ENCODE measurements at places on chromosomes 13 and 19.

- no peak for DNase-seq
Measured at GRCh38 chr19:49463960-49464740, 9.9 kb upstream of the FLT3LG start.

- DNase-seq: no peak
Measured at GRCh38 chr19:35521124-35521743, 6.9 kb downstream of the SBSN start.

DNA sequence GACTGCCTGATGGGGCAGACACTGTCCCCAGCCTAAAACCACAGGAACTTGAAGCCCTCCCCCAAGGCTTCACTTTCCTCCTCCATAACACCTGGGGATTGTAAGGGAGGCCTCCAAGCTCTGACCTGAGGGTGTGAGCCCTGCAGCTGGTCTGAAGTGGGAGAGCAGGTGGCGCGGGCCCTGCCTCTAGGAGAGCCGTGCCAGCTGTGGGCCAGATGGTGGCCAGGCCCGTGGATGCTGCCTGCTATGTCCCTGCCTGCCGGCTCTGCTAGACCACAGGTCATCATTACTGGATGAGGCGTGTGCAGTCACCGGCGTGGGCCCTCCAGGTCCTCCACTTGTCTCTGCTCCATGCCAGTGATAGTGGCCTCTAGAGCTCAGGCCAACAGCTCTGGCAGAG lies 3.5 kb upstream of the KLHL26 start:
- DNase-seq: no peak

- peak; percentile 9 for DNase-seq
Measured at GRCh38 chr13:49527123-49527522, 31.4 kb downstream of the PHF11 start.

DNA sequence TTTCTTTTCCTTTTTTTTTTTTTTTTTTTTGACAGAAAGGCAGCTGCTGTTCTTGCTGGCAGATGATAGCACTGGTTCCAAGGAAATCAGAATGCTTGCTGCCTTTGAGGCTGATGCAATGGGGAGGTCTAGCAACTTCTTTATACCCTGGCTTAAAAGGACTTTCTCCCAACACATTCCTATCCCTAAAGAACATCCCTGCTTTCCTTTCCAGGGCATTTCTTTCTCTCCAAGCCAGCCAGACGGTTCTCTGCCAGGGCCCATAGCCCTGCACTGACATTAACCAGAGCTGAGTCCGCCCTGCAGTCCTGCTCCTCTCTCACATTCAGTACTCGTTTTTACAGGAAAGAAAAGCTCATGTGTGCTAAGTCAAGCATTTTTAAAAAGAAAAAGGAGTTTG lies 133.9 kb upstream of the WASF3 start:
- no peak for DNase-seq

DNA sequence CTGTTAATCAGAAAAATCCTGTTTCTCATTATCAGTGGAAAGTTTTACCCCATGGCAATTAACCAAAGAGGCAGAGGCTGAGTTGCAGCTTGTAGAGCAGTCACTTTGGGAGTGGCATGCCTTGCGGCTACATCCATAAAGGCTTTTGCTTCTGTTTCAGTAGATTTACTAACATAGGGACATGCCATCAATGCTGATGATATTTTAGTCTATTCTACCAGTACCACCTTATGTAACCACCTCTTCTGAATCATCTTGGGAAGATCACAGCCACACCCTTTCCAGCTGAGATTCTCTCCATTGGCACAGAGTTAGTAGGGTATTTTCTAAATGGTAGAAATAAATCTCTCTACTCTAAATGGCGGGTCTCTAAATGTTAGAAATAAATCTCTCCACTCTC lies 37.5 kb downstream of the POSTN start:
- no peak for DNase-seq

DNA sequence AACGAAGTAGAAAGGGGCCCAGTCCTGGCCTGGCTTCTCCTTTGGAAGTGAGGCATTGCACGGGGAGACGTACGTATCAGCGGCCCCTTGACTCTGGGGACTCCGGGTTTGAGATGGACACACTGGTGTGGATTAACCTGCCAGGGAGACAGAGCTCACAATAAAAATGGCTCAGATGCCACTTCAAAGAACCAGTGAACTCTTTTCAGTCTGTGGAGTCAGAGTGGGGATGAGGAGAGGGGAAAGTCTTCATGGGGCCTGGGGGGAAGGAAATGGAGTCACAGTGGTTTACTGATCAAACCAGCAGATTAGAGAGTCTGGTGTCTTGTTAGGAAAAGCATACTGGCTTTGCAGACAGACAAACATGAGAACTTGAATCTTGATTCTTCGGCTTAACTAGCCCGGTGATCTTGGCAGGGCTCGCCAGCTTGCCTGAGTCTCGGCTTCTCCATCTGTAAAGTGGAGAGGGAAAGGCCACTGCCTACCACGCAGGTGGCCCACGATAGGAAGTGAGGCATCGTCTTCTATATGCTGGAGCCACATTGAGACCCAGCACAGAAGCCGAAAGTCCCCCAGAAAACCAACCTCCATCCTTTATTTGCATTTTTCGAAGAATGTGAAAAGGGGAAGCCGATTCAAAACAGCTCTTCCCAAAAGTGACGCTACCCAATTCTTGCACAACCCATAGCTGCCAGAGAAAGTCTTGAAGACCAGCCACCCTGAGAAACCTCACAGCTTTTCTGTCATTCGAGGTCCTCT lies at the start of gene FFAR1:
FFAR1 (plus strand) TSS at position 732 of the 759 bp plus-strand sequence. CDS start 3,650 bp downstream, outside the sequence.
- DNase-seq: no peak

DNA sequence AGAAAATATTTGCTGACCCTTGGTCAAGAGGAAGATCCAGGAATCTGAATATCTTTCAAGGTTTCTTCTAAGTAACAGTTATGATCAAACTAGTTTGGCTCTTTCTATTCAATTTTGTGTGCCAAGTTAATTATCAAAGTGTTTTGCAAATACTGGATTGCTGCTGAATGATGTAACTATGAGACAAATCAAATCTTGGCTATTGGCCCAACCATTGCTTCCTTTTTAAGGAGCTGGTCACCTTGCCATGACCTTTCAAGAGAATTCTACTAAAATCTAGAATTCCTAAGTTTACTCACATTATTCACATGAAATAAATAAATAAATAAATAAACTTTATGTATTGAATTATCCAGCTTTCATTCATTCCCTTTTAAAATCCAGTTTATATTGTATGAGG lies 371.8 kb downstream of the SLITRK6 start:
- DNase-seq: no peak

DNA sequence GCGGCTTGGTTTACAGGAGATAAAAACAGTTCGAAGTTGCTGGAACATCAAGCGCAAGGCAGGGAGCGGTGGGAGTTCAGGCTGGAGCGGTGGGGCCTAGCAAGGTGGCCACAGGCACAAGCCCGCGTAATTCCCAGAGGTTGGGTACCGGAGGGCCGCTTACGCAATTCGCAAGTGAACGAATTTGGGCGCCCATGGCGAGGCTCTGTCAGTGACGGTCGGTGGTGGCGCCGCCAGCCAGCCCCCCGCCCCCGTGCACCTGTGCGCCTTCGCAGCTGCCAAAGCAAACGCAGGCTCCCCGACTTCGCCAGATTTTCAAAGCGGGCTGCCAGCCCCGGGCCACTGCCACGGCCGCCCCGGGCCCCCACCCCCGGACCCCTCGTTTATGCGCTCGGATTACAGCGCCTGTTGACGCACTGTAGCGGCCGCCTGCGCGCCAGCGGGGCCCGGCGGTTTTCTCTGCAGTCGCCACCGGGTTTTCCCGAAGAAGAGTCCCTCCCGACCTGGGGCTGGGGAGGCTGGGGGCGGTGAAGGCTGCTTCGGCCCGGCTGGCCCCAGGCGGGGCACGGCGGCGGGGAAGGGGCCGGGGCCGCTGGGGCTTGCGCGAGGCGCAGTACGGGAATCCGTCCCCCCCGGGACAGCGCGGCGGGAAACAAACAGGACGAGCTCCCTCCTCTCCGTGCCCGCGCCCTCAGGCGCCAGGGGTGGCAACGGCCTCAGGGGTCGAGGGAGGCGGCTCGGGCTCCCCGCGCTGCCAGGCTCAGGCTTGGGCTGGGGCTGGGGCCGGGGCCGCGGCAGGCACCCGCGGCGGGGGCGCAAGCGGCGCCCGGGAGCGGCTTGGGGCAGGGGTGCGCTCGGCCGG lies 709 bp downstream of the N4BP2L1 start:
- DNase-seq: peak; percentile 61

- DNase-seq: no peak
Measured at GRCh38 chr13:62375653-62376052, 960.0 kb upstream of the PCDH20 start.

GRCh38 chr13:32165796-32166195 lies 134.2 kb downstream of the FRY start:
- peak; percentile 80 for DNase-seq

DNA sequence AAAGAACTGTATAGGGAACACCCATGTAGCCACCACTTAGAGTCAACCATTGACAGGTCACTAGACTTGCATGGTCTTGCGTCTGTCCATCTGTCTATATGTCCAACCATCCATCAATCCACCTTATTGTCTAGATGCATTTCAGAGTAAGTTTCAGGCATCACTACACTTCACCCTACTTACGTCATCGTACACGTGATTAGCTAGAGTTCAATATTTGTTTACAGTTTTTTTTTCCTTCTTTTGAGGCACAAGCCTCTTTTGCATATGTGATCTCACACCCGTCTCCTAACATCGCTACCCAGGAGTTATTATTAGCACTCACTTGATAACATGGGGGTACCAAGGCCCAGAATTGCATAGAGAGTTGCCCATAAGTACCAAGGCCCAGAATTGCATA lies 6.9 kb downstream of the CACNG7 start:
- no peak for DNase-seq

DNA sequence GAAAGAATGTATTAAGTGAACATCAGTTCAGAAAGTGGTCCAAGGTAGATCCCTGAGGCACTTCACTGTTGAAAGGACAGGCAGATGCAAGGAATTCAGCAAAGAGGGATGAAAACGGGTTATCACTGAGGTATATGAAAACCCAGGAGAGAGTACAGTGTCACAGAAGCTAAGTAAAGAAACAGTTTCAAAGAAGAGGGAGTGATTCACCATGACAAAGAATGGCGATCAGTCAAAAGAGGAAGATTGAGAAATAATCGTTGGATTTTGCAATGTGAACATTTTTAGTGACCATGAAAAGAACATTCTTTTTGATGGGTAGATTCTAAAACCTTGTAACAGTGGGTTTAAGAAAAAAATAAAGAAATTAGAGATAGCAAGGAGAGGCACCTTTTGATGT lies 99.3 kb downstream of the EPSTI1 start:
- DNase-seq: no peak

- no peak for DNase-seq
Measured at GRCh38 chr13:97330448-97330847, 103.5 kb upstream of the RAP2A start.

- no peak for DNase-seq
Measured at GRCh38 chr13:39773833-39774232, 118.4 kb downstream of the COG6 start.

GRCh38 chr13:70117338-70117905 lies 9.2 kb upstream of the KLHL1 start:
- no peak for DNase-seq

DNA sequence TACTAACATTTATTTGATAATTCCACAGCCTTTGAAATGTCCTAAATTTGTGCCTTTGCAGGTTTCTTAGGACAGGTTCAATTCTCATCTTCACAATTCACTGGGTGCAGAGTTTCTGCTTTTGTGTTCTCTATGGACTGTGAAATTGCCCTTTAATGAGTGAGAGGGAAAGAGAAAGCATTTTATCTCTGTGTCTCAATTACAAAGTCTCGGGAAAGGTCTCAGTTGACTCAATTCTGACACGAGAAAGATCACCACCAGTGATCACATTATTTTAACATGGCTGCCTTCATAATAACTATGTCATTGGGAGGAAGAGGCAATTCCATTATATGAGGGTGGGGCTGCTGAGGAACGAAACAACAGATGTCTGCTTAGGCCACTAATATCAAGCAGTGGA lies 26.2 kb upstream of the LRCH1 start:
- no peak for DNase-seq

DNA sequence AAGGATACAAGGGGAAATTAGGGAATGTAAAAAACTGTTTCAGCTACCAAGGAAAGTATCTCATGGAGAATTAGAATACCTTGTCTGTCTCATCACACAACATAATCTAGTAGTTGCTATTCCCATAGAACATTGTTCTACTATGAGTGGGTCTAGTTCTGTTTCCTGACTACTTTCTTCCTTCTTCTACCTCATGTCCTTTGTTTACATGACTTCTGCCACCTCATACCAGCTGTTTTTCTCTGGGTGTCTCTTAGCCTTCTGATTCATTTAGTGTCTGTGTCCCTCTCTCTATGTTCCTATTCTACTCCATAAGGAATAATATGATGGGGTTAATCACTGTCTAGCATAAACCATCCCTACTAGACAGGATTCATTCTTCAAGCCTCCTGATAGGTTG lies 887.3 kb downstream of the DIAPH3 start:
- no peak for DNase-seq

DNA sequence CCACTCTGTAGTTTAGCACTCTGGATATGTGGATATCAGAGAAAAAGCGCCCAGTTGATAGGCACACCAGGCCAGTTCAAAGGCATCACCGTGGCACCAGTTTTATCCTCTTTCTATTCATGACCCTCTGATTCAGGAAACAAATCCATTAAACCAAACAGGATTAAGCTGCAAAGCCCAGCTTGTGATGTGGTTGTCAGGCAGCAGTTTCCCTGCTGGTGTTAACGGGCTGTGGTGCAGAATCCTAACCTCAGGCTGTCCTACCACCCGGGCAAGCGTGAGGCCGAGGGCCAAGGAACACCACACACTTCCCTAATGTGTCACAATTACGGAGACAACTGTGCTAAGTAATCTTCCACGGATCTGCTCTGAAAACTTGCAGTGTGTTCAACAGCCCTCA lies 209.1 kb downstream of the OLFM4 start:
- DNase-seq: no peak

GRCh38 chr19:34365463-34366401 lies 736 bp downstream of the GPI start:
- no peak for DNase-seq

DNA sequence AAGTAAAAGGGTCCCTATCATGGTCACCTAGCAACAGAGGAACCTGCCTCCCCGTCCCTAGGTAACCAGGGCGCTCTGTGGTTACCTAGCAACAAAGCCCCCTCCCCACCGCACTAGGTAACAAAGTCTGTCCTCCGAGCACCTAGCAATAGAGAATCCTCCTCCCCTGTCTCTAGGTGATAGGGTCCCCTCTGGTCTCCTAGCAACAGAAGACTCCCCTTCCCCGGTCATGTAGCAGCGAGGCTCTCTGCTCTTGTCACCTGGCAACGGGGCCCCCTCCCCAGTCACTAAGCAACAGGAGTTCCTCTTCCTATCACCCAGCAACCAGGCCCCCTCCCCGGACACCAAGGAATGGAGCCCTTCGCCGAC lies 307 bp downstream of the JOSD2 start:
- peak; percentile 97 for DNase-seq

GRCh38 chr19:35462476-35462953 lies 14.5 kb downstream of the FFAR2 start:
- DNase-seq: no peak

GRCh38 chr19:27762933-27763332 lies 1450.0 kb downstream of the UQCRFS1 start:
- no peak for DNase-seq

GRCh38 chr13:40895227-40896184 lies 106.1 kb downstream of the SLC25A15 start:
- DNase-seq: no peak

All from nucleus accumbens (tissue), 56 donors.